ENCODE measurements at places on chromosomes 12 and 14.
A peak's percentile ranks its signal among the peaks of the same experiment; 100 is the strongest.

DNA sequence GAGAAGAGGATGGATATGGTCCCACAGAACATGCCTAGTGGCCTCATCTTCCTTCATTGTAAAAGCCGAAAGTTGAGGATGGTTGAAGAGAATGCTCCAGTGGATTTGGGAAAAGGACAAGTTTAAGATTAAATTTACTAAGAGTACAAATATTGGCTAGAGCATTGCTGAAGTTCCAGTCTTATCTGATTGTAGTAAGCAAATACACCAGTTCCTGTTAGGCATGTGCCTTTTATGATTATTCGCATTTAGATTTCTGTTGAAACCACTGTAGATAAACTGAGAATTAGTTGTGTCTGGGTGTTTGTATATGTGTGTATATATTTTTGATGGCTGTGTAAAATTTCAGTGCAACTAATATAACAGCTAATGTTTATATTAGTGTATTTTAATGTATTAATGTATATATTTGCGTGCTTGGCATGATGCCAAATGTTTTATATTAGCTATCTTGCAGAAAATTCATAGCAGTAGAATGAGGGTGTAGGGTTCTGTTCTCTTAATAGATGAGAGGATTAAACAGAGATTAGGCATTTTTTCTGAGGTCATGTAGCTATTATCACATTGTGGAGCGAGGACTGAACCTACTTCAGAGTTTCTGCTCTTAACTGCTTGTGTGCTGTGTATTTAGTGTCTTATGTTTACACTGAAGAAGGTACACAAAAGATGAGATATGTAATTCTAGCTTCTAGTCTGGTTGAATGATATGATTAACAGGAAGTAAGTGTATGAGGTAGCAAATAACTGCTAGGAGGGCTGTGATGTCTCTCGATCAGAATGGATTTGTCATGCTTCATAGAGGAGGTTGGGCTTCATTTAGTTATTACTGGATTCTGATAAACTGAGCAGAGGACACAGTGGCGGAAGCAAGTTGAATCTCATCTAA, 21.1 kb downstream of the FKBP3 start:
- no peak for DNase-seq

DNA sequence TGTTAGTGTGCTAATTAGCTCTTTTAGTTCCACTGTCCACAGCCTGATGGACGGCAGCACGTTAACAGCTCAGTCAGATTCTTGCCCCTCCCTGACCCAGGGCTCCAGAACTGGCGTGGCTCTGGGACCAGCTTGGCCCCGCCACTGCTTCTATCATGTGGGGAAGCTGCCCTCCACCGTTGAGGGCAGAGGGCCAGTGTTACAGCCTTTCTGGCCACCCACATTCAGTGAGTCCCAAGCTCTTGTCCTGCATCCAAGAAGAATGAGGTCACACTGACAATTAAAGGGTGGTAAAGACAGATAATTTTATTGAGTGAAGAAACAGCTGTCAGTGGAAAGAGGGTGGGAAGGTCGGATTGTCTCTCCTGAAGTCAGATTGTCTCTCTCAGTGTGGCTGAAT, 36.9 kb downstream of the BCL2L14 start:
- no peak for DNase-seq

GRCh38 chr12:81296556-81297305, 218.9 kb downstream of the ACSS3 start:
- no peak for DNase-seq

- DNase-seq, result no peak
Measured at GRCh38 chr14:102781063-102781462, 3.8 kb downstream of the TRAF3 start.

- DNase-seq, result peak; percentile 54
Measured at GRCh38 chr14:75982266-75983018, 647 bp upstream of the TGFB3 start.

DNA sequence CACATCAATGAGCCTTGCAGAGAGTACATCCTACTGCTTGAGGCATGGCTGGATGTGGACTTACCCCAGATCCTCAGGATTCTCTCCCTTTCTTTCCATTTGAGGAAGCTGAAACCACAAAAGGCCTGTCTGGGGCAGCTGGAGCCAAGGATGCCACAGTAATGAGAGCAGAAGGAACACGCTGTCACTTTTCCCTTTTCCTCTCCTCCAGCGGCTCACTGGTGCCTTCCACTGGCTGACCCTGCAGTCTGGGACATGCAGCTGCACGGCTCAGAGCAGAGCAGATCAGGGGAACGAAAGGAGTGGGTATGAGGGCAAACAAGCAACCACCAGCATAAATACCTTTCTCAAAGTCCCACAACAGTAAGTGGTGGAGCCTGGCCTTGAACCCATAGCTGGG, 78.2 kb downstream of the GAS2L3 start:
- no peak for DNase-seq

DNA sequence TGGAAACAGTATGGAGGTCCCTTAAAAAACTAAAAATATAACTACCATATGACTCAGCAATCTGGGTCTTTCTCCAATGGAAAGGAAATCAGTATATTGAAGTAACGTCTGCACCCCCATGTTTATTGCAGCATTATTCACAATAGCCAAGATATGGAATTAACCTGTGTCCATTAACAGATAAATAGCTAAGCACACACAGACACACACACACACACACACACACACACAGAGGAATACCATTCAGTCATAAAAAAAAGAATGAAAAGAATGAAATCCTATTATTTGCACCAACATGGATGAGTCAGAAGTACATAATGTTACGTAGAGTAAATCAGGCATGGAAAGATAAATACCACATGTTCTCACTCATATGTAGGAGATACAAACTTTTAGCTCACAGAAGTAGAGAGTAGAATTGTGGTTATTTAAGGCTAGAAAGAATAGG, 4.7 kb downstream of the KLRK1 start:
- DNase-seq, result no peak
